ENCODE measurements at places on chromosomes 12 and 14. TPM values are rescaled to one million over a fixed set of nuclear protein-coding genes. Genes with fewer than 3 reads are reported as not detected.

Gene DAZAP2
- polyA plus RNA-seq: 141 TPM

Gene STYK1
- 4.3 TPM for polyA plus RNA-seq

Gene KRT75
- polyA plus RNA-seq: not detected

Gene CLEC9A
- not detected for polyA plus RNA-seq

Gene DIO3
- 2.9 TPM for polyA plus RNA-seq

Gene GALNT8
- 0.28 TPM for polyA plus RNA-seq

Gene CLEC7A
- 1.9 TPM for polyA plus RNA-seq

Gene SLC5A8
- polyA plus RNA-seq: not detected

Gene KLHL33
- polyA plus RNA-seq: not detected

Gene NFE2
- polyA plus RNA-seq: not detected

Gene GIT2
- polyA plus RNA-seq: 10.6 TPM

Gene LMNTD1
- not detected for polyA plus RNA-seq

Gene FAM186B
- polyA plus RNA-seq: 0.25 TPM

Gene B4GALNT3
- 42.2 TPM for polyA plus RNA-seq

Gene DTX1
- 1.1 TPM for polyA plus RNA-seq

Gene HOXC11
- polyA plus RNA-seq: not detected

Gene MSRB3
- polyA plus RNA-seq: 16.2 TPM

Gene GPR84
- 0.46 TPM for polyA plus RNA-seq

Gene ORAI1
- polyA plus RNA-seq: 9.3 TPM

Gene TAS2R43
- polyA plus RNA-seq: not detected

Gene TAS2R9
- not detected for polyA plus RNA-seq

Gene DEGS2
- polyA plus RNA-seq: 8.6 TPM

Gene ALX1
- not detected for polyA plus RNA-seq

Gene ARMH4
- 0.40 TPM for polyA plus RNA-seq

Gene WASHC4
- 7.5 TPM for polyA plus RNA-seq

Gene PPP1R1A
- polyA plus RNA-seq: 9.9 TPM

Gene GXYLT1
- polyA plus RNA-seq: 1.9 TPM

Gene TGM1
- 5.3 TPM for polyA plus RNA-seq

Gene CARMIL3
- polyA plus RNA-seq: 0.25 TPM

Gene TMPRSS12
- polyA plus RNA-seq: not detected

Gene FBLN5
- polyA plus RNA-seq: 22.7 TPM

Gene IFI27
- 292 TPM for polyA plus RNA-seq

Gene LRRC9
- not detected for polyA plus RNA-seq

Gene CELA1
- polyA plus RNA-seq: not detected

Gene DYRK2
- polyA plus RNA-seq: 3.3 TPM

Gene ANO2
- 0.61 TPM for polyA plus RNA-seq

Gene KRT1
- polyA plus RNA-seq: not detected

Gene SELPLG
- polyA plus RNA-seq: 1.7 TPM

Gene DLGAP5
- polyA plus RNA-seq: 0.61 TPM
